ENCODE measurements at places on chromosomes 5 and 9.

DNA sequence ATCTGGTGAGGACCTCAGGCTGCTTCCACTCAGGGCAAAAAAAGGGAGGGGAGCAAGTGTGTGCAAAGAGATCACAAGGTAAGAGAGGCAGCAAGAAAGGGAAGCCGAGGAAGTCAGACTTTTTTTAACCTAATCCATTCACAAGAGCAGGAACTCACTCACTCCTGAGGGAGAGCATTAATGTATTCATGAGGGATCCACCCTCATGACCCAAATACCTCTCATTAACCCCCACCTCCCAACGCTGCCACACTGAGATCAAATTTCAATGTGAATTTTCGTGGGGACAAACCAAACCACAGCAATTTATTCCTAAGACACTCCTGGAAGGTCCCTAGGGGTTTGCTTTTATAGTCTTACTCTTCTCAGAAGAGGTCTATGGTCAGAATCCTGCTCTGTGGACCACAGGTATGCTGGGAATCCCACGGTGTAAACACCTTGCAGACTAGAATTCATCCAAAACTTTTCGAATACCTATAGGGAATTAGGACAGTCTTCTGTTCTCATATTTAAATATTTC lies 108.7 kb downstream of the HSD17B3 start:
- H3K27ac ChIP-seq = no peak overlapping the region
- H3K36me3 ChIP-seq = peaks cover 4% of the 10 kb centered on the region
- peaks cover 8% of the 10 kb centered on the region for H3K27me3 ChIP-seq
- H3K4me3 ChIP-seq = no peak overlapping the region

- no peaks in the 10 kb centered on the region for H3K4me1 ChIP-seq
- no peak for DNase-seq
- H3K27me3 ChIP-seq = peaks cover 16% of the 10 kb centered on the region
- no peak overlapping the region for H3K4me3 ChIP-seq
- no peak overlapping the region for H3K27ac ChIP-seq
- no peaks in the 10 kb centered on the region for H3K36me3 ChIP-seq
Observed at GRCh38 chr5:1946122-1946677, 63.5 kb upstream of the IRX4 start.

GRCh38 chr5:179906294-179906794 lies 1.4 kb downstream of the TBC1D9B start:
- peak overlapping the region; percentile 91 for H3K4me3 ChIP-seq
- H3K4me1 ChIP-seq = peaks cover 6% of the 10 kb centered on the region
- peaks cover 10% of the 10 kb centered on the region for H3K36me3 ChIP-seq

- DNase-seq = no peak
- no peaks in the 10 kb centered on the region for H3K4me1 ChIP-seq
- H3K36me3 ChIP-seq = no peaks in the 10 kb centered on the region
- no peaks in the 10 kb centered on the region for H3K27me3 ChIP-seq
Observed at GRCh38 chr5:68898951-68899471, 194.8 kb upstream of the SLC30A5 start.

- no peak for DNase-seq
- no peaks in the 10 kb centered on the region for H3K36me3 ChIP-seq
- no peaks in the 10 kb centered on the region for H3K27me3 ChIP-seq
- H3K27ac ChIP-seq = peak overlapping the region; percentile 90
- H3K4me3 ChIP-seq = peak overlapping the region; percentile 73
Observed at GRCh38 chr9:127832248-127832647, 22.2 kb downstream of the ENG start.

DNA sequence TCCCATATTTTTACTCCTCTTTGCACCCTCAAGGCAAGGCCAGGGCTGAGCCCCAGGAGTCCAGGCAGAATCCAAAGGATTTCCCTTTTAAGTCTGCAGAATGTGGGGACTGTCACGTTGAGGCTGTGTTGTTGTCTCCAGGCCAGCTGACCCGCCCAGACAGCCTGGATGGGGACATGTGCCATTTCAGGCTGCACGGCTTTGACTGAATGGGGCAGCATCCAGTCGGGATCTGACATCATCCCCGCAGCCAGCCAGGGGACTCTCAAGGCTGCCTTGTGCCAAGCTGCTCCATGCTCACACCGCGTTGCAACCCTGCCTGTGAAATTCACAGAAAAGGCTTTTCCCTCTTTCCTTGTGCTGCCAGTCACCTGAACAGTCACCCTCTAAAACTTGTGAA lies 2.2 kb upstream of the ZNF366 start:
- no peak for DNase-seq
- no peaks in the 10 kb centered on the region for H3K36me3 ChIP-seq
- peaks cover 30% of the 10 kb centered on the region for H3K27me3 ChIP-seq

GRCh38 chr5:83509540-83509939 lies 38.0 kb downstream of the VCAN start:
- no peak for DNase-seq
- no peak overlapping the region for H3K4me3 ChIP-seq
- peaks cover 8% of the 10 kb centered on the region for H3K27me3 ChIP-seq
- peaks cover 4% of the 10 kb centered on the region for H3K4me1 ChIP-seq

DNA sequence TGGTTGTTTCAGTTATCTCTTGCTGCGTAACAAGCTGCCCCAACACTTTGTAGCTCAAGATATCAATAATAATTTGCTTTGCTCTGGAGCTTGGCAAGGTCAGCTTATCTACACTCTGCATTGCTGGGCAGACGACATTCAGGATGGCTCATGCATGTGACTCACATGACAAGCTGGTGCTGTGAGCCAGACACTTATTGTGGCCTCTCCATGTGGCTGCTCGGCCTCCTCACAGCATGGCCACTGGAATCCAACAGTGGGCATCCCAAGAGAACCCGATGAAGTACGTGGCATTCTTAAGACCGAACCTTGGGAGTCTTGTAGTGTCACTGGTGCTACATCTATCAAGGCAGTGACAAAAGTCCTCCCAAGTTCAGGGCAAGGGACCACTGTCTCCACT lies 94.2 kb upstream of the MVB12B start:
- no peak overlapping the region for H3K4me3 ChIP-seq
- H3K27me3 ChIP-seq = peaks cover 10% of the 10 kb centered on the region
- peaks cover 4% of the 10 kb centered on the region for H3K4me1 ChIP-seq

DNA sequence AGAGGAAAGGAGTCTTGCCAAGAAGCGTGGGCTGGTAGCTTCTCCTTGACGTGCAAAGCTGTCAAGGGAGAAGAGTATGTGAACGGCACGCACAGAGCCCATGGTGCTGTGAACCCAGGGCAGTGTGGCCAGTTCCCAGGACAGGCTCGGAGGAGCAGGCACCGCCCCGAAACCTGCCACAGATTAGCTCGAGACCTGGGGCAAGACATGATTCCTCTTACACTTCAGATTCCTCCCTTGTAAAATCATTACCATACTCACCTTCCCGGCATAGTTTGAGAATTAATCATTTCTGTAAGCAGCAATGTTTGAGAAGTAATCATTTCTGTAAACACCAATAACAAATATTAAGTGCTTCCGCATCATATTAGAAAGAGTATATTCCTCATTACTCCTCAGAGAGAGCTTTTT lies 19.9 kb downstream of the GOLM1 start:
- H3K27me3 ChIP-seq = no peaks in the 10 kb centered on the region
- H3K4me1 ChIP-seq = peaks cover 2% of the 10 kb centered on the region
- no peaks in the 10 kb centered on the region for H3K36me3 ChIP-seq
- H3K27ac ChIP-seq = no peak overlapping the region
- no peak for DNase-seq

DNA sequence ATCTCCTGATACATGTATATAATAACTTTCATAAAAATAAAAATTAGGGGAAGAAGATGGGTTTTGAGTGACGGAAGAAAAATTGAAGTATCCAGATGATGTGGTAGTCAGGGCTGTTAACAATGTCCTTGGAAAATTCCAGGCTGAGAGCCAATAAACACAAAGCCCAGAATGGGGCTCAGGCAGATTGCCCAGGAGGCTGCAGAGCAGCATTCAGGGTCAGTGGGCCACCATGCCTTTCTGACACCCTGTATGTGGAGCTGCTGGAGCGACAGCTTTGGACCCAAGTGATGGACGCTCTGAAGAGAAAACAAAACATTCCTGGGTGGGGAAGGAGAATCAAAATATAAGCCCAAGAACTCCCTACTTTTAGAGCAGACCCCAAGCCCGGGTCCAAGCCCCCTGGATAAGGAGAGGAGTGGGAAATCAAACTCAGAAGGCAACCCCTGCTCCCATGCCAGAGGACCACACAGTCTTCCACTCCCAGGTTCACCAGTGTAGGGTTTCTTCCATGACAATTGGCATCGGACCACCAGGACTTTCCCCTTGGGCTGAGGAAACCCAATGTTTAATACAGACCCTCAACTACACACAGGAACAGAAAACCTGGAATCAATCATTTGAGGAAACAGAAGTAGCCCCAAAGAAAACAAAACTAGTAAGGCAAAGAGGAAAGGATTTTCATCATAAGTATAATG lies 45.7 kb upstream of the SPATA31C2 start:
- peaks cover 9% of the 10 kb centered on the region for H3K4me1 ChIP-seq
- peaks cover 41% of the 10 kb centered on the region for H3K27me3 ChIP-seq
- H3K4me3 ChIP-seq = no peak overlapping the region
- no peak overlapping the region for H3K27ac ChIP-seq
- H3K36me3 ChIP-seq = peaks cover 2% of the 10 kb centered on the region
